ENCODE measurements at places on chromosomes 4 and X.

DNA sequence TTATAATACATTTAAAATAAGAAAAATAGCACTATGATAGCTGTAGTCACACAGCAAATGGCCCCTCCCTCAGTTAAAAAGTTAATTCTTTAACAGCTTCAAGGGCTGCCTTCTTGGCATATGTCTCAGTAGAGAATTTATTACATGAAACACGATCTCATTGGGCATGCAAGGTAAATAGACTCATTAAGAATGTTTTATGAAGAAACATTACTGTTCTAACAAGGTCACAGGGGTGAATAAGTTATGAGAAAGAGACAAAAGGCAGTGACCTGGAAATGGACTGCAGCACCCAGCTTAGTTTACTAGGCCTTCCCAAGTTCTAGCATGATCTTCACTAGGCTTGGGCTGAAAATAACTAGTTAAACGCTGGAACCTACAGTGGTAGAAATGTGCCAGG lies 277.7 kb downstream of the NR3C2 start:
- DNase-seq: no peak

DNA sequence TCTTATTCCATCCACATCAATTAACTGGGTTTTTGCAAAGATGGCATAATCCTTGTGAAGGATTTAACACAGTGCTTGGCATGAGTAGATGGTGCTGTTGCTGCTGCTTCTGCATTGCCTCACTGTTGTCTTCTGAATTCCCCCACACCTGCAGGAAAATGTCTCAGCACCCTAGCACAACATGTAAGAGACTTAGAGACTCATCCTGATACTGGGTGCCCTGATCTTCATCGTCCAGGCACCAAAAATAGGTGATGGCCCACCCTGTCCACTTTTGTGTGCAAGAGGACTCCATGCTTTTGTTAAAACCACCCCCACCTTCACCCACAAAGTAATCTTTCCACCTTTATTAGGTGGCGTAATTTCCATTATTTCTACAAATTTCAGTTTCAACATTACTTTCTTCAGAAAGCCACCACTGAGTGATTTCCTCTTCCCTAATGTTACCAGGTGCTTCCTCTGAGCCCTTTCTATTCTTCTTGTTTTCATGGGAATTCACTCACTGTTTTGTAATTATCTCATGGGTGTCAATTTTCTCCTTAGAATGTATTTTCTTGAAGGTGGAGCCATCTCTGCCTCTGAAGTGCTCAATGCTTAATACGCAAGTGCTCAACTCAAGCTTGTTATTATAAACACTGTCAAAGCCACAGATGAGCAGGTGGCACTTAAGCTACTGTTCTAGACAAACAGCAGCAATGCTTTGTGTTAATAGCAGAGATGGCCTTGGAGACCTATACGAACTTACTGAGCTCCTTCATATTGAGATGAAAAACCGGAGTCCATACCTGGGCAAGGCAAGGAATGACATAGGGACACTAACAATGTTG lies 89.5 kb downstream of the HS3ST1 start:
- no peak for DNase-seq

DNA sequence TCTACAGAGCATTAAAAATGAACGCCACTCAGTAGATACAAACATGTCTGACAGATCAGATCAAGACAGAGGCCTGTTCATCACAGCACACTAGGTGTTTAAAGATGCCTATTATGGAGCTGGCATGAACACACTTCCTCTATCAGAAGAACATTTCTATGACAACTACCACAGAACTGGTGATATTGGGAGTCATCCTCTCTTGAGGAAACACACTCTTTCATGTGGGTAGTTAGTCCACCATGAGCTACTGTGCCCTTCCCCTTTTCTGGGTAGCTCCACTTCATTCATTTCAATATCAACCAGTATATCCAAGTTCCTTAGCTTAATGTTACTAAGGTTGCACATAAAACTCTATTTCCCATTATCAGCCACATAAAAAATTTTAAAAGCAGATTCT lies 46.7 kb downstream of the MAOB start:
- DNase-seq: no peak

DNA sequence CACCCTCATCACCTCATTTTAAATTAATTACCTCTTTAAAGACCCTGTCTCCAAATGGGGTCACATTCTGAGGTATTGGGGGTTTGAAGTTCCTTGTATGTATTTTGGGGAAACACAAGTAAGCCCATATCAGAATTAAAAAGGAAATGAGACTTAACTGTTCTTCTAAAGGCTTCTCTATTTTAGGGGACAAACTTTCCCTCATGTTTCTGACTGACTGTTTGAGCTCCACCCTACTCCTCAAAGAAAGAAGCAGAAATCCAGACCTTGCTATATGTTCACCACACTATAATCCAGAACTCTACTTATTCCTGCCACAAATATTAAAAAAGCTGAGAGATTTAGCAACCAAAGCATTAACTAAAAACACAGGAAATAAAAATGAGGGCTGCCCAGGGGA lies 258.8 kb downstream of the ARHGAP24 start:
- DNase-seq: no peak

DNA sequence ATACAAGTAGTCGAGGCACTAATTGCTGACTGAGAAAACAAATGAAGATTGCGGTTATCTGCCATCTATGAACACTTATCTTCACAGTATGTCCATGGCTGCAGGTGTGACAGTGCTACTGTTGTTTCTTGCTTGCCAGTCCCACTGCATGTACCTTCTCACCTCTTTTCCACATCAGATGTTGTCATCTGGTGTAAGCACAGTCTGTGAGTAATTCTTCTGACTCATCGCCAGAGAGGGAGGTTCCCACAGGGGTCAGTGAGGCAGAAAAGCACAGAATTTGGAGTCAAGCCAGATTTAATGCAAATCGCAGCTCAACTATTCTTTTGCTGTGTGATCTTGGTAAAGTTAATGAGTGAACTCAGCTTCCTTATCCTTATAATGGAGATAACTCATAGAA lies 144.4 kb downstream of the GLRA2 start:
- peak; percentile 34 for DNase-seq

DNA sequence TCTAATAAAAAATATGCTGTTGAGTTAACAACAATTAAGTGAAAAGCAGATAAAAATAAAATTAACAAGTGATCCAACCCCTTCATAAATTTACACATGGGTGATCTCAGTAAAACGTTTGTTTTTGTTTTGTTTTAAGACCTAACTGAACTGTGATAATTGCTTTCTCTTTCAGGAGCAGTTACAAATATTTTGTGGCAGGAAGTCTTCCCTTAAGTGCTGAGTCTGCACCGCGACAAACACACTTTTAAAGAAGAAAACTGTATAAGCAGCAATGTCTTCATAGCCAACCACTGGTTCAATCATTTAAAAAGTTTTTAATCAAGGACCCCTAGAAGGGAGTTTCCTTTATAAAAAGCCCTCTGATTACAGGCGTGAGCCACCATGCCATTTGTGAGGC lies 53.7 kb upstream of the NFKB1 start:
- DNase-seq: peak; percentile 12

DNA sequence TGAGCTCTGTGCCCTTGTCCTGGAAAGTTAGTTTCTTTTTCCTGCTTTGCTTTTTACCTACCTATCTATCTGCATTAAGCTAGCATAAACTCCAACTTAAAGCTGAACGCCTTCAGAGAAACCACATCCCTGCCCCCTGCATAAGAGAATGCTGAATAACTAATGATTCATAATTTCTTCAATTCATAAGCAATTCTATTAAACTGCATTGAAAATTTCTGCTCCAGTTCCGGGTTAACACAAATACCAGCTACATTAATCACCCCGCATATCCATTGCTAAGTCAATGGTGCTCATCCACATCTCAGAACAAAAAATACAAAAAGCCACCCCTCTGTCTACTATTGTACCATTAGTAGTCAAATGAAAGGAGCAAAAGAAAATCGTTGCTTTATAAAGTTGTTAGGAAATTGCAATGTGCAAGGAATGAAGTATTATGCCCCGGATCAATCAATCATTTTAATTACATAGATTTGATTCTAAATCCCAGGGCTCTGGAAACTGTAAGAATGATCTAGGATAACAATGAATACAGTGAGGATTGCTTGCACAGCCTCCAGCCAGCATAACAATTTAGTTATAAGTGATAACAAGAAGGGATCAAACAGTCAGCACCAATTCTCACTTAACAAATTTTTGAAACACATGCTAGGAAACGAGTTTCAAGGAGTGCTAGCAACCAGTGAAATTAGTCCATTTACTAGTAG lies 106.8 kb downstream of the ELOVL6 start:
- no peak for DNase-seq

DNA sequence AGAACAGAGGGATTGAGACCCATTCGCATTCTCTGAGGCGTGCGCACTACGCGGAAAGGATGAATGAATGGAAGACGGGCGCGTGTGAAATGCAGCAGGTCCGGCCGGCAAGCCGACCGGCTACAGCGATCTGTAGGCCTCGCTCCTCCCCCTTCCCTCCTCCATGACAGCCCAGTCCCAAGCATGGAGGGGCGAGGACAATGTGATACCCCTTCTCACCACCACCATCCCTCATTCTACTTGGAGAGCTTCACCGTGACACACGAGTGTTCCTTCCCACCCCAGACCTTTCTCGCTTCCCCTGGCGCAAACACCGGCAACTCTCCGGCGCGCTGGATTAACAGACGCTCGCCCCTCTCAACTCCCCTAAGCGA lies 815 bp downstream of the EIF4E start:
- peak; percentile 90 for DNase-seq

GRCh38 chr4:145815027-145815612 lies 123.5 kb downstream of the ZNF827 start:
- DNase-seq: no peak

- no peak for DNase-seq
These were observed 78.3 kb upstream of the SLC4A4 start for GRCh38 chr4:71260544-71260943.
